ENCODE measurements at places on chromosomes 2 and 18. TPM values are rescaled to one million over a fixed set of nuclear protein-coding genes. Genes with fewer than 3 reads are reported as not detected.

Gene ELOA2
- not detected for polyA plus RNA-seq

- DNase-seq, result no peak
Observed at GRCh38 chr2:9975328-9975727, 23.8 kb downstream of the GRHL1 start.

DNA sequence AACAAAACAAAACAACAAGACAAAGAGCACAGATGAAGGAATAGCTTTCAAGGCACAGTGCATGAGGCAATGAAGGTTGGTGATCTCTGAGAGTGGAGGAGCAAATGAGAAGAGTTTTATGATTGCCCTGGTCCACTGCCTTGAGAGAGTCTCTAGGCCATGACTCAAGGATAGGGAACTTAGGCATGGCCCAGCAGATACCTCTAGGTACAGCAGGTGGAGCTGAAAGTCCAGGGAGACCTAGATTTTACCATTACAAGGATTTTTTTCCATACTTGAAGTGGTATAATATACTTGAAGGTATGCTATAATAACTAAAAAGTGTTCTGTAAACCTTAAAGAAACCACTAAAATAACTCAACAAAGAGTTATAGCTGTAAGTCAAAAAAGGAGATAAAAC is 239.5 kb upstream of the KLHL29 start:
- DNase-seq, result no peak

Gene NAT8
- polyA plus RNA-seq, result not detected

DNA sequence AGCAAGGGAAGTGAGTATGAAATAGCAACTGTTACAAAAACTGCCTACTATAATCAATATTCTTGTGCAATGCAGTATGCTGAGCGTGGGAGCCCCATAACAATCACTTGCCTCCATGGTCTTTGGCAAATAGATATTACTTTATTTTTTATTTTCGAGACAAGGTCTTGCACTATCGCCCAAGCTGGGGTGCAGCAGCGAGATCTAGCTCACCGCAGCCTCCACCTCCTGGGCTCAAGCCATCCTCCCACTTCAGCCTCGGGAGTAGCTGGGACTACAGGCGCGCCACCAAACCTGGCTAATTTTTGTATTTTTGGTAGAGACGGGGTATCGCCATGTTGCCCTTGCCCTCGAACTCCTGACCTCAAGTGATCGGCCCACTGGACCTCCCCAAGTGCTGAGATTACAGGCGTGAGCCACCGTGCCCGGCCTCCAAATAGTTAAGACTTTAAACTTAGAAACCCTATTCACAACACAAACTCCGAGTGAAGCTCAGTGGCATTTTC is 1.2 kb upstream of the CCNT2 start:
- DNase-seq, result peak; percentile 32

Gene TUBA3D
- 106 TPM for polyA plus RNA-seq

Measured in heart left ventricle (tissue), 16 donors.